Amygdala (tissue), 56 donors: ENCODE measurements at places on chromosomes 1 and 21.

DNA sequence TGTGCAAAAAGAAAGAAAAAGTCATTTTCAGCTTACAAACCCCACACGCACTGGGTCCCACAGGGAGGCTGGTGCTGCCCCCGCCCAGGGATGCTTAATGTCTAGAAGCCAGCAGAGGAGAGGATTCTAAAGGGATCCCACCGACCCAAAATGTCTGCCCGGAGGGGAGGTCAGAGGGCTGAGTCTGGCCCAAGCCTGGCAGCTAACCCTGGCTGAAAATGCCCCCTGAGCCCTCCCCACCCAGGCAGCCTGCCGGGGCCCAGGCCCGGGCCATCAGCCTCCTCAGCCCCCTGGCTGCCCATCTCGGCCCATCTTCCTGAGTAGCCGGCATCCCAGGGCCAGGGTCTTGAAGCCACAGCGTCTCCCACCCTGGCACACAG, 33.5 kb downstream of the ACOT7 start:
- DNase-seq: no peak

- DNase-seq: no peak
These were observed 27.0 kb downstream of the DISC1 start for GRCh38 chr1:231653632-231654031.

DNA sequence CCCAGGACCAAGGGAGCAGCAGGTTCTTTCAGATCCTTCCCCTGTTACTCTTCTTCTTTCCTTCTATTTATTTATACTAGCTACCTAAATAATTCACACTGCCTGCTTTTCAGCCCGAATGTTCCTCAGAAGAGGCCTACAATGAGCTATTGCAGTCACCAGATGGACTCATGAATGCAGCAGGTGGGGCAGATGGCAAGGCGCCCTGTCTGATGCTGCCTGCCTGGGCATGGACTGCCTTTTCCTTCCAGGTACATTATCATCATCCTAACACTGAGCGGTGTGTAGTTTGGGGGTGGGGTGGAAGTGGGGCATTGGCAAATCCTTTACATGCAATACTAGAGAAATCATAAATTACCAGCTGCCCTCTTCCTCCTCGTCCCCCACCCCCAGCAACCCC, 17.6 kb downstream of the ESRRG start:
- no peak for DNase-seq

GRCh38 chr1:76377247-76377646, 302.7 kb downstream of the ST6GALNAC3 start:
- DNase-seq: no peak

DNA sequence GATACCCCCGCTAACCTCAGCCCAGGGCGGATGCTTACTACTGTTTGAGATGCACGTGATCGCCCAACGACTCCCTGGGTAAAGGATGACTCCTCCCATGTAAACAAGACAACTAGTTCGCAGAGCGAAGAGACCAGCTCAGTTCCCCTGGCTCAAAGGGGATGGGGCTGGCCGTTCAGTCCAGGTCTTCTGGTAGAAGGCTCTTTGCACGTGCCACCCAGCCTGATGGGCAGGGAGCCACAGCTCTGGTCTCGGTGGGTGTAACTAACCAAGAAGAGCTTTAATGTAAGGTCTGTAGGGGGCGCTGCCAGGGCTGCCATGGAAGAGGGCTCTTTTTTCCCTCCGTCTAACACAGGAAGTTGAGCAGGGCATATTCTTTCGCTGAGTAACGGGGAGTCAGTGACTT, 49.4 kb upstream of the PARP1 start:
- no peak for DNase-seq

GRCh38 chr1:67627906-67628305, 57.1 kb upstream of the GADD45A start:
- no peak for DNase-seq

DNA sequence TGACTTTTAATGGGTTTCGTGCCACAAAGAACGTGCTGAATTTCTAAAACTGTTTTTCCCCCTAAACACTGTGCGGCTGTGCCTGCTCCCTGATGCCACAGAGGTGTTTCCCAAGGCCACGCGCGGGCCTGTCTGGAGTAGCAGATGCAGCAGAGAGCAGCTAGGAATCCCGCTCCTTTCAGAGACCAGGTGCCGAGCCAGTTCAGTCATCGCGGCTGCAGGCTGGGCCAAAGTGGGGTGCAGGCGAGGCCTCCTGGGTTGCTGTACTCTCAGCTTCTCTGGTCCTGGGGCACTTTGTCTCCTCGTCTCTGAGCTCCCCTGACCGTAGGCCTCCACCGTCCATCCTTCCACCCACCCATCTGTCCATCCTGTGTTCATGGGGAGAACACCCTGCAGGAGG, 17.4 kb upstream of the DIP2A start:
- DNase-seq: no peak

DNA sequence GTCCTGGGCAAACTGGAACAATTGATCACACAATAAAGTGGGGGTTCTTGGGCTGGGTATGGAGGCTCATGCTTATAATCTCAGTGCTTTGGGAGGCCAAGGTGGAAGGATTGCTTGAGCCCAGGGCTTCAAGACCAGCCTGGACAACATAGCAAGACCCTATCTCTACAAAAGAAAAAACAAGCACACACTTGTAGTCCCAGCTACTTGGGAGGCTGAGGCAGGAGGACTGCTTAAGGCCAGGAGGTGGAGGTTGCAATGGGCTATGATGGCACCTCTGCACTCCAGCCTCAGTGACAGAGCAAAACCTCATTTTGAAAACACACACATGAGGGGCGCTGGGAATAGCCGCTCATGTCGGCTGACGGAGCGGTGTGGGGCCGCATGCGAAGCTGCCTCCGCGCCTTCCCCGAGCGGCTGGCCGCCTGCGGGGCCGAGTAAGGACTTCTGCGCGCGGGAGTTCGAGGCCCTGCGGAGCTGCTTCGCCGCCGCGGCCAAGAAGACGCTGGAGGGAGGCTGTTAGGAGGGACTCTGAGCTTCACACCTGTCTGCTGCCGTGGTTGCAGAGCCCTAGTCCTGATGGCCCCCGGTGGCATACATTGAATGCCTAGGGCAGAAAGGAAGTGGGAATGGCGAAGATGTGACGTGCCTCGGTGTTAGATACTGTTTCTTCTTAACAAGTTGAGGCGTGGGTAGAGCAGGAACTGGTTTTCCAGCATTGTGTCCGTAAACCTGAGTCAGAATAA, 59.5 kb downstream of the ACBD3 start:
- no peak for DNase-seq

GRCh38 chr21:45078371-45078770, 4.0 kb downstream of the ADARB1 start:
- DNase-seq: no peak

- no peak for DNase-seq
These were observed 140.2 kb downstream of the TRABD2B start for GRCh38 chr1:47856996-47857395.

DNA sequence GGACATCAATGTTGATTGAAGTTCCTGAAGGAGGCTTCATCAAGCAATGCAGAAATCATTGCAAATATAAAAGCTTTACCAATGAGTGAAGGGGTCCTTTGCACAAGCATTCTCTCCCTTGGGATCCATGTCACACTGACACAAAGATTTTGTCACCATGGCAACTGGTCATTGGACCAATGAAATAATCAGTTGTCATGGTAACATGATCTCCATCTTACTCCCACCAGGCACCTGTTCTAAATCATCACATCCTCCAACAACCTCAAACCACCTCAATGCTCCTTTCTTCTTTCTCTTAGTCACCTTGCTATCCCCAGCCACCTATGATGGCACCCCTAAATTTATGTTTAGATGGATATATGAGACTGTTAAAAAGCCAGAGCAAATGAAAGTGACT, 13.5 kb upstream of the FOXJ3 start:
- no peak for DNase-seq

DNA sequence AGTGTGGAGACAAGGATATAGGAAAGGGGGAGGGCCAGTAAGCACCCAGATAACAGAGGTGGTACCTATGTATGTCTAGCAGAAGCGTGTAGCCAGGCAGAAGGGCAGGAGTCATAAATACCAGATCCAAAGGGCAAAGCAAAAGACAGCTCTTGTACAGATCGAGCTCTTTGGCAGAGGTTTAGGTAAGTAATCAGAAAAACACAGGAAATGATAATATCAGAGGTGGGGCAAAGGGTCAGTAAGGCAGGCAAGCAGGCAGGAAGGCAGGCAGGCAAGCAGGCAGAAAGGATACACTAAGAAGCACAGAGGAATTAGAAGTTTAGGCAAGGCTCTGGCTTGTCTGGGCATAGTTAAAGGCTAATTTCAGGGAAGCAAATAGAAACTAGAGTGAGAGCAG, 22.7 kb upstream of the SLFNL1 start:
- DNase-seq: no peak

- DNase-seq: no peak
These were observed 91.5 kb downstream of the SSBP3 start for GRCh38 chr1:54314696-54315095.

DNA sequence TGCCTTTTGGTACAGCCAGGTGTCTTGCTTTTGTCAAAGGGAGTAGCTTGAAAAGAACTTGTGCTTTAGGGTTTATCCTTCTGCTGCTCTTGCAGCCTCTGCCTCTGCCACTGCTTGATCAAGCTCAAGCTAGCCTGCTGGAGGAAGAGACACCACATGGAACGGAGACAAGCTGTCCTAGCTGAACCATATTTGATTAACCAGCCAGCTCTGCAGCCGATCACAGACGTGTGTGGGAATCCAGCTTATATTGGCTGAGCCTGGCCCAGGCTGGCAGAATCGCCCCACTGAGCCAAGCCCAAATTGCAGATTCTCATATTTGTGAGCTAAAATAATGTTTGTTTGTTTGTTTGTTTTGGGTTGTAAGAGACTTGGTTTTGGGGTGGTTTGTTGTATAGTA, 18.7 kb upstream of the FAM78B start:
- DNase-seq: no peak
